ENCODE measurements at places on chromosomes 1 and 21.
A peak's percentile ranks its signal among the peaks of the same experiment; 100 is the strongest.

GRCh38 chr1:232690285-232690935 lies 60.5 kb upstream of the SIPA1L2 start:
- DNase-seq = no peak

DNA sequence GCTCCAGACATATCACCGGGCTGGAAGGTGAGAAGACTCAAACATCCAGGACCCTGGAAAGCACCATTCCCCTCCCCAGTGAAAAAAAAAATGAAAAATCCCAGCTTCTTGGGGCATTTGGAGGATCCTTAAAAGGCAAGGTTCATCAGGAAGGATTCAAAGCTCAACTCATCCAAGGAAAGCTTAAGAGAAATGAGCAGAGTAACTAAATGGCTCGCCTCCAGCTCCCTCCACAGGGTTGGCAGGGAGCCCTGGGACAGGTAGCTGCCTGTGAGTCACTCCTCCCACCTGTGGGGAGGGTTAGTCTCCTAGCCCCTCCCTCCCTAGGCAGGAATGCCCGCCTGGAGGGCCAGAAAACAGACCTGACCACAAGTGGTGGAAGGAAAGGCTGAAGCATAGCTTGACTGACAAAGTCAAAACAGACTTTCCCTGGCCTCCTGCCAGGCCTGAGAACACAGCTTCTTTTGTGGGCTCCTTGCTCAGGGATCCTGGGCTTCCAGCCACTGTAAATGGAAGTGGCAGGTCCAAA lies 712 bp upstream of the LAMB3 start:
- no peak for DNase-seq

DNA sequence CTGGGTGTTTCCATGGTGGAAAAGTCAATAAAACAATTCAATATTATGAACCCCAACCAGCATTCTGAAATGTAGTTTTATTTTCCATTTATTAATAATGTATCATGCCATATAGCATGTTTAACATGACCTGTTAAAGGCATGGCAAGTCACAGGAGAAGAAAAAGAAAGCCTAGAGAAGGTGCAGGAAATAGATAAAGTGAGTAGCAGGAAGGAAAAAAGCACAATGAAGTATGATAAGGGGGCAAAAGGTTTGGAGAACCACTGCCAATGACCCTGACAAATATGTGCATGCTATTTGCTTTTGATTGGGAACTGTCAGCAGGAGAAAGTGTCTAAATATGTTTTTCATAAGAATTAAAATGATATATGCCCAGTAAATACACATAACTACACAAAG lies 85.6 kb downstream of the HMCN1 start:
- no peak for DNase-seq

DNA sequence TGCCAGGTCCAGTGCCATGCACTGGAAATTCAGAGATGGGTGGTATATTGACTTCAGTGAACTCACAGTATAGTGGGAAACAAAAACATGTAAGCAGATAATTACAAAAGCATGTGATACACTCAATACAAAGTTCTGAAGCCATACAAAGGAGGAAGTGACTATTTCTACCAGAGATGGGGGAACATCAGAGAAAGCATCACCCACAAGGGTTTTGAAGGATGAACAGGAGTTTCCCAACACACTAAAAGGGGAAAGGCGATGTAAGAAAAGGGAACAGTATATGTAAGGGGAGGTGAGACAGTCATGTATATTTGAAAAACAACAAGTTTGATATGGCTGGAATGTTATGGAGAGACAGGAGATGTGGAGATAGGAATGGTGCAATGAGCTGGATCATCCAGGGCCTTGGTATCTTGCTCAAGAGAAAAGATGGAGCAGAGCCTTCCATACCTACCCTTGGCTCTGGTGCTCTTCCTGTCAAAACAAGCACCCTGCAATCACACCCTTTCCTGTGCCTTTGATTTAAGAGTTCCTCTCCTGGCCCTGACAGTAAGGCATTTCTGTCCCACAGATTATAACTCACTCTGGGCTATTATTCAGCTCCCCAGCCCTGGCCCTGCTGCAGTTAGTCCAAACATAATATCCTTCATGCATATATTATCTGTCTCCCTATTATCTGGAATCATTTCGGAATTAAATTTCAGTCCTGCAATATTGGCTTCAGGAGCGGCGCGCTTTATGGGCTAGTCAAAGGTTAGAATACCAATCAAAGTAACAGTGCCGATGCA lies 60.5 kb downstream of the DMAP1 start:
- DNase-seq = no peak

DNA sequence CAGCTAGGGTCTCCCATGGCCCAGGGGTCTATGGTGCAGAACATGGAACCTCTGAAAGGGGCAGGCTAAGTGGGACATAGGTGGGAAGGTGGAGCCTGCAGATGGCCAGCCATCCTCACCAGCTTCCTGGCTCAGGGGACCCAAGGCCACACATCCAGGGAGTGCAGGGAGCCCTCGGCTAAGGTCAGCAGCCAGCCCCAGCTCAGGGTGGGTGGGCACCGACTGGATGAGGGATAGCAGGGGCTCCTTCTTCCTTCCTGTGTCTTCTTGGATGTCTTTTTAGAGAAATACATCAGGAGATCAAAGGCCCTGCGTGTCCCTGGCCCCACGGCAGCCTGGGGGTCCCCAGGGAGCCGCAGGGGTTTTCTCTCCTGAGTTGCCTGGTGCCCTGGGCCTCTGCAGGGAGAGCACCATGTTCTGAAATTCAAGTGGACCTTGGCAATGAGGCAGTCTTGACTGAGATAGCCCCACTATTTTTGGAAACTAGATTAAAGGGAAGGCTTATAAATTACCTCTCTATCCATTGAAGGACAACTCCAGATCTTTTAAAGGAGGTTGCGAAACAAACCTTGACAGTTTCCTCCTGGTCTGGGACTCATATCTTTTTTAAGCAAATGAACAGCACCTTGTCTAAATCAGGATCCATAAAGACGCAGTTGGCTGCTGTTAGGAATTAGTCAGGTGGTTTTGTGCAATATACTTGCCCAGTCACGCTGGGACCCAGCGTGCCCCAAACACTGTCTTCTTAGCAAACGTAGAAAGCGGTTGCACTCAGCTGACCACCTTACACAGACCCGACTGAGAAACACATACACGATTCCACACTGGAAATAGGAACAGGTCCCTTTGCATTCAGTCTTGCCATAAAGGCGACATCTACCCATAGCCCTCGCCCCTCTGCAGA lies 242.3 kb downstream of the TOMM20 start:
- no peak for DNase-seq

GRCh38 chr1:33805988-33806387 lies 57.9 kb upstream of the HMGB4 start:
- no peak for DNase-seq

GRCh38 chr1:59978026-59978425 lies 51.5 kb upstream of the CYP2J2 start:
- DNase-seq = no peak

GRCh38 chr1:181134543-181135436 lies 46.3 kb downstream of the IER5 start:
- no peak for DNase-seq

GRCh38 chr1:58754683-58755467 lies 29.0 kb downstream of the JUN start:
- DNase-seq = peak; percentile 41

All from activated T-helper 2 cell treated with anti-CD3 and anti-CD28 coated beads, Interferon-gamma antibody, Interleukin-2, Interleukin-4, amounts not matched to agents 10 μg/mL and 5 μg/mL and 100 μg/mL, durations not matched to agents 14 hours and 24 hours and 36 hours (primary cell).